ENCODE measurements at places on chromosomes 1 and 21. TPM values are rescaled to one million over a fixed set of nuclear protein-coding genes. Genes with fewer than 3 reads are reported as not detected.

GRCh38 chr1:179380299-179380698, 14.5 kb downstream of the AXDND1 start:
- H3K27ac ChIP-seq: no peak overlapping the region
- H3K4me3 ChIP-seq: no peak overlapping the region
- H3K4me1 ChIP-seq: no peaks in the 10 kb centered on the region

DNA sequence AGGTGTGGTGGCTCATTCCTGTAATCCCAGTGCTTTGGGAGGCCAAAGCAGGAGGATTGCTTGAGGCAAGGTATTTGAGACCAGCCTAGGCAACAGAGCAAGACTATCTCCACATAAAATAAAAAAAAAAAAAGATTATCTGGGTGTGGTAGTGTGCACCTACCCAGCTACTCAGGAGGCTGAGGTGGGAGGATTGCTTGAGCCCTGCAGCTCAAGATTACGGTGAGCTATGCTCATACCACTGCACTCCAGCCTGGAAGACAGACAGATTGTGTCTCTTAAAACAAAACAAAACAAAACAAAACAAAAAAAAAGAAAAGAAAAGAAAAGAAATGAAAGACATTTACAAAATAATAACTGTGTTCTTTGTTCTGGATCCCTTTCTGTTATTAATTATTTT, 6.1 kb upstream of the TLCD4 start:
- no peak for DNase-seq
- no peak overlapping the region for H3K27ac ChIP-seq
- H3K4me1 ChIP-seq: no peaks in the 10 kb centered on the region
- no peaks in the 10 kb centered on the region for H3K27me3 ChIP-seq
- H3K4me3 ChIP-seq: no peak overlapping the region

GRCh38 chr1:107895403-107896191, 69.4 kb downstream of the VAV3 start:
- H3K36me3 ChIP-seq: no peaks in the 10 kb centered on the region
- no peak overlapping the region for H3K27ac ChIP-seq
- no peaks in the 10 kb centered on the region for H3K4me1 ChIP-seq
- H3K4me3 ChIP-seq: no peak overlapping the region

- H3K4me1 ChIP-seq: peaks cover 14% of the 10 kb centered on the region
- H3K27ac ChIP-seq: no peak overlapping the region
- DNase-seq: no peak
- peaks cover 4% of the 10 kb centered on the region for H3K27me3 ChIP-seq
- peak overlapping the region; percentile 71 for H3K4me3 ChIP-seq
- no peaks in the 10 kb centered on the region for H3K36me3 ChIP-seq
Measured at GRCh38 chr1:2049225-2049717, 940 bp upstream of the PRKCZ start.

DNA sequence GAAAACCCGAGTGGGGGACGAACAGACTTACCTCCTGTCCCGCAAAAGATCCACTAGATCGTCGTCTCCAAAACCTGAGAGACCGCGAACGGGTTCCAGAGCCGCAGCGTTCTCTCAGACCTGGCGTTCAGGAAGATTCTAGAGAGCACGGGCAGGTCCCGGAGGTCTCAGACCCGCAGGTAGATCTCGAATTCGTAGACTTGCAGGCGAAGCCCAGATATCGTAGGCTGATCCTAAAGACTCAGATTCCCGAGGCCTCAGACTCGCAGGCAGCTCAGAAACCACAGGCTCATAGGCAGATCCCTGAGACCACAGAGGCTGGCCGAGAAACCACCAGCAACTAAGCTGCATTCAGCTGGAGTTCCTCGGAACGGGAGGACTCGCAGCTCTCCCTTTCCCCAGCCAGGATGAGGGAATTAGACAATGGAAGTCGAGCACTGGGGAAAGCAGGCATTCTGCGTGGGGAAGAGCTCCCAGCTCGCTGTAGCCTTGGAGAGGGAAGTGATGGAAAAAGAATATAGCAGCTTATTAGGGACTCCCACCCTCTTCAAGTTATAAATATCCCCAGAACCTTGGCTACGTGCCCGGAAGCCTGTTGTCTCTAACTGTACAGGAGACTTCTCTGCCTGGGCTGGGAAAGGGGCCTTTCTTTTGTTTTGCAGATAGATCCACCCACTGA, at the start of gene ZNF436:
Gene ZNF436 (minus strand): TSS at position 502 of the 679 bp plus-strand sequence. CDS start 1,831 bp downstream, outside the sequence.
- peaks cover 31% of the 10 kb centered on the region for H3K4me1 ChIP-seq
- no peaks in the 10 kb centered on the region for H3K27me3 ChIP-seq
- no peak for DNase-seq
- H3K4me3 ChIP-seq: peak within 1 kb of the TSS; percentile 94
- no peaks in the 10 kb centered on the region for H3K36me3 ChIP-seq
- H3K27ac ChIP-seq: peak within 1 kb of the TSS; percentile 100

DNA sequence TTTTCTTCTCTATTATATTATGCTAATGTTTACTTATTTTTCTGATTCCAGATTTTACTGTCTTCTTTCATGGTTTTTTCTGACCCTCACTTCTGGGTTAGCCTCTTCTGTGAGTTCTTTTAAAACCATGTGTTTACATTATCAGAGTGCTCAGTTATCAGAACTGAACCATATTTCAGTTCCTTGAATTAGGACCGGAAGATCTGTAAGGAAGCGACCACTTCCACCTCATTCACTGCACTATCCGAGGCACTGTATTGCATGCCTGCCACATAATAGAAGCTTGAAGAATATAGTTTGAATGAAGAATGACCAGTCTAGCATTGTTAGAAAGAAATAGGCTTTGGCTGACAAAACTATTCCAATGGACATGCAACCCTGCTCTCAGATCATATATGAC, 281.0 kb upstream of the DEPDC1 start:
- H3K36me3 ChIP-seq: no peaks in the 10 kb centered on the region
- no peak overlapping the region for H3K27ac ChIP-seq
- H3K4me1 ChIP-seq: peaks cover 16% of the 10 kb centered on the region
- no peak for DNase-seq
- H3K27me3 ChIP-seq: no peaks in the 10 kb centered on the region

DNA sequence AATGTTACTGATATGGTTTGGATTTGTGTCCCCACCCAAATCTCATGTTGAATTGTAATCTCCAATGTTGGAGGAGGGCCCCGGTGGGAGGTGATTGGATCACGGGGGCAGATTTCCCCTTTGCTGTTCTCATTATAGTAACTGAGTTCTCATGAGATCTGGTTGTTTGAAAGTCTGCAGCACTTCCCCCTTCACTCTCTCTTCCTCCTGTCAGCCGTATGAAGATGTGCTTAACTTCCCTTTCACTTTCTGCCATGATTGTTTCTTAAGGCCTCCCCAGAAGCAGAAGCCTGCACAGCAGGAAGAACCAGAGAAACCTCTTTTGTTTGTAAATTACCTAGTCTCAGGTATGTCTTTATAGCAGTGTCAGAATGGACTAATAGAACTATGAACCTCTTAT, 28.4 kb downstream of the TRIM33 start:
- DNase-seq: no peak
- H3K27me3 ChIP-seq: no peaks in the 10 kb centered on the region
- H3K27ac ChIP-seq: peak overlapping the region; percentile 45
- H3K4me3 ChIP-seq: no peak overlapping the region
- H3K4me1 ChIP-seq: peaks cover 5% of the 10 kb centered on the region
- H3K36me3 ChIP-seq: no peaks in the 10 kb centered on the region

GRCh38 chr1:2322581-2323211, 68.7 kb downstream of the MORN1 start:
- no peak for DNase-seq
- H3K4me3 ChIP-seq: peak overlapping the region; percentile 23
- peaks cover 70% of the 10 kb centered on the region for H3K27me3 ChIP-seq
- no peaks in the 10 kb centered on the region for H3K36me3 ChIP-seq
- peaks cover 65% of the 10 kb centered on the region for H3K4me1 ChIP-seq
- peak overlapping the region; percentile 34 for H3K27ac ChIP-seq

GRCh38 chr21:38914528-38915293, 109.0 kb downstream of the ETS2 start:
- no peak for DNase-seq
- H3K27ac ChIP-seq: peak overlapping the region; percentile 95
- H3K4me1 ChIP-seq: peaks cover 91% of the 10 kb centered on the region
- no peak overlapping the region for H3K4me3 ChIP-seq

Gene HDGF
- total RNA-seq: 180 TPM

Gene BRDT
- not detected for total RNA-seq

Gene POU3F1
- total RNA-seq: 4.5 TPM

Gene TRIM45
- 0.38 TPM for total RNA-seq

Measured in esophagus squamous epithelium (tissue), 5 donors.